CD4-positive, alpha-beta T cell treated with Interferon gamma for 1 hour (primary cell): ENCODE measurements at places on chromosomes 6 and 20.

DNA sequence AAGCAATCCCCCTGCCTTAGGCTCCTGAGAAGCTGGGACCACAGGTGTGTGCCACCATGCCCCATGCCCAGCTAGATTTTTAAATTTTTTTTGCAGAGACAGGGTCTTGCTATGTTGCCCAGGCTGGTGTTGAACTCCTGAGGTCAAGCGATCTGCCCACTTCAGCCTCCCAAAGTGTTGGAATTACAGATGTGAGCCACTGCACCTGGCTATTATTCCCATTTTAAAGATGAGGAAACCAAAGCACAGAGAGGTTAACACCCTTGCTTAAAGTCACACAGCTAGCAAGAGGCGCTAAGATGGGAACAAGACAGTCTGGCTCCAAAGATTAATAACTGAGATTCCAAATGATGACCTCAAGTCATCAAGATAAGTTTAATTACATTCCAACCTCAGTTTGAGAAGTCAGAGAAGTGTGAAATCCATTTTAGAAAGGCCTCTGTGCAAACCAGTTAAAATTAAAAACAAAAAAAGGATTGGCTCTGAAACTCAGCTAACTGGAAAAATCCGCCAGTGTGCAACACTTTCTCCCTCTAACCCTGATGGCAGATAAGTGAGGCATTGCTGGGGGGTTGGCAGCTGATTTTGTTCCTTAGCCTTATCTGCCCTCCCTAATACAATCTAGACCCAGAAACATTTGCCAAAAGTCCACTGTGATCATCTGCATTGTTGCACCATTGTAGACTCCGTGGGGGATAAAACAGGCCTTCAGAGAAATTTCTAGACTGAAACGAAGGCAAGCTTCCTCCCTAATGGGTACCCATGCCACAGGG lies 55.5 kb downstream of the CPNE5 start:
- no peak for DNase-seq

- DNase-seq, result peak; percentile 14
Observed at GRCh38 chr6:149128489-149129145, 188.9 kb upstream of the TAB2 start.

DNA sequence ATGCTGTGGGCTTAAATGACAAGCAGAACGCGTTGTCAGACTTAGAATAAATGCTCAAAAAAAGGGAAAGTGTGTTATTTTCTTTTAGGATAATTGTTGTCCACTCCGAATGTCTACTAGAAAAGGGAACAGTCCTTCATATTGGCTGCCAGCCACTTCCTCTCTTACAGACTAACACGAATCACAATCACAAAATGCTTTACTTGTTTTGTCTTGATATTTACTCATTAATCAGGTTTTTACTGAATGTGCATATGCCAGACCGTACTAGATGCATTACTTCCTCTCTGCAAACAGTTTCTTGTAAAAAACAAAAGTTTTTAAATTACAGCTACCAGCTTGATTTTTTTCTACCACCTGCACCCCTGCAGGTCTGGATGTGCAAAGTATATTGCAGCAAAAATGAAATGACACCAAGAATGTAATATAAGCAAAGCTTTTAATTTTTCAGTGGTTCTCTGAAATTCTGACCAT lies 821 bp downstream of the DHX35 start:
- DNase-seq, result no peak

GRCh38 chr6:160256445-160256844 lies 2.2 kb downstream of the SLC22A2 start:
- no peak for DNase-seq

GRCh38 chr6:53032849-53033248 lies 32.4 kb upstream of the FBXO9 start:
- no peak for DNase-seq

GRCh38 chr20:10622657-10623418 lies 51.0 kb downstream of the JAG1 start:
- DNase-seq, result no peak

GRCh38 chr20:51541189-51542032 lies 1.1 kb downstream of the NFATC2 start:
- DNase-seq, result peak; percentile 83

- no peak for DNase-seq
Observed at GRCh38 chr20:53635221-53635620, 41.6 kb upstream of the ZNF217 start.

GRCh38 chr6:20058912-20059311 lies 153.4 kb downstream of the MBOAT1 start:
- no peak for DNase-seq

DNA sequence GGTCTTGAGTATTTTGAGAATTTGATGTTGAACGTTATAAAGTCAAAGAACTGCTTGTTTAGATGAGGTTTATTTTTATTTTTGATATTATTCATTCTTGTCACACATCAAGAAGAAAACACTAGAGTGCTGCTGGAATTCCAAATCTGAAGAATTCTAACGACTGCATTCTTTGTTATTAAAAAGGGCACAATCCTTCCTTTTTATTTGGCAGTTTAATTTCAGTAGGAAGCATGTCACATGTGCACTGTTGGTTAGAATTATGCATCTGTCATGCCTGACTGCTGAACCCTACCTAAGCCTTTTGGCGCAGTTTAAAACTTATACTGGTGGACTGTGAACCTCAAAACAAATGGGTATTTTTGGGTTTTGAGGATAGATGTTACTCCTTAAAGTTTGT lies 4.0 kb downstream of the ID4 start:
- no peak for DNase-seq

GRCh38 chr6:22041797-22042480 lies 254.9 kb downstream of the PRL start:
- DNase-seq, result no peak

DNA sequence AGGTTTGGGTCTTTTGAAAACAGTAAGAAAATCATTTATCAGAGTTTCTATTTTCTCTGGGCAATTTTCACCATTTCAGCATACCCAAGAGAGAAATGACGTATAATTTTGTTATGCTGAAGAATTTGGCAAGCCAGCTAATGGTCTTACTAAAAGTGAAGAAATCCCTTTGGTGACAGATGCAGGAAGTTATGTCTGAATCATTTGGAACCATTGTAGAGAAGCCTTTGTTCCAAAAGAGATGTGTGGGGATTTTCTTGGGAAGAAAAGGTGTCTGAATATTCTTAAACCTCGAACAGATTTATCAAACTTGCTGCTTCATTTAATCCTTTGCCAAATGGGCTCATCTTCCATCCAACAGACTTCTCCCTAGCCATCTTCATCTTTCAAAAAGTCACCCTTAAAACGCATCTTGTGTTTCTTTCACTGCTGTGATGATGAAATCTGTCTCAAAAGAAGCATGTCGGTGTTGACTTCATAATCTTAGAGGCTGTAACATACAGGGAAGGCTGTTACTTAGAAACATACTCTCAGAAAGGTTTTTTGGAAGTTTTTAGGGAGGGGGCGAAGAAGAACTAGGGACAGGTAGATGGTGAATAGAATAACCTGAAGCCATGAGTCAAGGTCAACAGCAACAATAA lies 39.5 kb downstream of the CITED2 start:
- no peak for DNase-seq

DNA sequence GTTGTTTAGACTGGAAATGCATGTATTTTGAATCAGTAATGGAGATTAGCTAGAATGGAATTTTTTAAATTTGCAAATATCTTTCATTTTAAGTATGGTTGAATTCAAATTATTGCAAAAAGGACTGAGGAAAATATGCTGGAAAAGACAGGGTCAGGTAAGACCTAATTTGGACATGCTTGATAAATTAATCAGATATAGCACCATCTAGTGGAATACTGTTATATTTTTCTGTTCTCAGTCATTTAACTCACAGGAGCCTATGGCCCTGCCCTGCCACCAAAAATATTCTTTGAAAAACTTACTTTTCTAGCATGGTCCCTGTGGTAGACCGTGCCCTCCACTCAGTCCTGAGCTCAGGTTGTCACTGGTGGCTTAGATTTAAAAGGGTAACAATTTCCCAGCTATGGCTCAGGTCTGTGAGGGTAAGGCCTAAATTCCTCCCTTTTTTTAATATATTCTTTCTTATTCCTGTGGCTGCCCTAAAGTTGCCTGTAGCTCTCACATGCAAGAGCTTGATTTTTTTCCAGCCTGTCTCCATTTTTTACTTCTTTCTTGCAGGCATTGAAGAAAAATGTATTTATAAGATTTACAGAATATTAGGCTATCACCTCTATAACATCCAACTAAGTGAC lies 25.3 kb upstream of the KIAA1586 start:
- DNase-seq, result no peak

DNA sequence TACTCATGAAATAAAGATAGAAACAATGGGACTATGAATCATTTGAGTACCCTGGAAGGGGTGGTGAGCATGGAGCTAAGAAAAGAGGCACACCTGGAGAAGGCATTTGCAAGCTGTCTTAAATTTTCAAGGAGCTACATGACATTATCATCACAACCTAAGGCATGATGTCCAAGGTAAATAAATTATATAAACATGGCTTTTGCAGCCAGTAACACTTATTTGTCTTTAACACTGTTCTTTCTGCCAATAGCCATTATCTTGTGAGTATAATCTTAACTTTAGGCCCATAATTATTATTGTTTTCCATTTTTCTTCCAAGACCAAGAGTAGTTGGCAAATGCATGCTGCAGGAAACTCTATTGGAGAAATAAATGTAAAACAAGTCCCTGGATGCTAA lies 63.7 kb downstream of the ALDH5A1 start:
- DNase-seq, result no peak

- DNase-seq, result no peak
Observed at GRCh38 chr6:32075781-32076180, 33.4 kb downstream of the TNXB start.

- DNase-seq, result no peak
Observed at GRCh38 chr6:73030791-73031782, 194.2 kb downstream of the KHDC1L start.

- no peak for DNase-seq
Observed at GRCh38 chr20:38453941-38454340, 18.7 kb upstream of the RALGAPB start.

DNA sequence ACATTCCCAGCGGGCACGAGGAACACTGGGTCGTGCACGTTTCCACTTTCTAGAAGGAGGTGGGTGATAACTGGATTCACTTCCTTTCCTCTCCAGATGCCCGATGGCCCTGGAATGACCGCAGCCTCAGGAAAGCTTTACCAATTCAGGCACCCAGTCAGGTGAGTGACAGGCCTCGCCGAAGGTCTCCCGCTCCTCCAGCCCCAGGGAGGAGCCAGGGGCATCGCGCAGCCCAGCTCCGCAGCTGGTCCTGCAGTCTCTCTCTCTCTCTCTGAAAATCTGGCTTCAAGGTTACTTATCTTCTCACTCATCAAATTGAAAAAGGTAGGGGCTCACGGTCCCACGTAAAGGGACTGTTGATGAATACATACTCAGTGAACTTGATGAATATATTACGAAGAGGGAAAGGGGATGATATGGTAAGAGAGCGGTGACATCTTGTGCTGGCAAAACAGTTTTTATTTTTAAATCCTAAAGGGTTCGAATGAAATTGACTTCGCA lies 891 bp downstream of the RIPPLY2 start:
- DNase-seq, result no peak

DNA sequence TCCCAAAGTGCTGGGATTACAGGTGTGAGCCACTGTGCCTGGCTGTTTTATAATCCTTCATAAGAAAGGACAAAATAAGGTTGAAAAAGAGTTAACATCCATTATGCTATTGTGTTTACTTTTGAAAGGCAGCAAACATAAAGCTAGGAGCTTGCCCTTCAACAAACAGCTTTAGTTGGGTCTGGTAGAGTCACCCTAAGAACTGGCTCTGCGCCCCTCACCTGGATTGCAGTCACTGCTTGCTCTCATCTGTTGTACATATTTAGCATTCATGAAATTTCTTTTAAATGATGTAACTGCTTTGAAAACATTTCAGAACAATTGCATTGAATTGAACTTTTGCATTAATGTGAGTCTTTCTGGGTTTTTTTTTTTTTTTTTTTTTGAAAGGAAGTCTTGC lies 38.9 kb downstream of the JARID2 start:
- DNase-seq, result no peak

DNA sequence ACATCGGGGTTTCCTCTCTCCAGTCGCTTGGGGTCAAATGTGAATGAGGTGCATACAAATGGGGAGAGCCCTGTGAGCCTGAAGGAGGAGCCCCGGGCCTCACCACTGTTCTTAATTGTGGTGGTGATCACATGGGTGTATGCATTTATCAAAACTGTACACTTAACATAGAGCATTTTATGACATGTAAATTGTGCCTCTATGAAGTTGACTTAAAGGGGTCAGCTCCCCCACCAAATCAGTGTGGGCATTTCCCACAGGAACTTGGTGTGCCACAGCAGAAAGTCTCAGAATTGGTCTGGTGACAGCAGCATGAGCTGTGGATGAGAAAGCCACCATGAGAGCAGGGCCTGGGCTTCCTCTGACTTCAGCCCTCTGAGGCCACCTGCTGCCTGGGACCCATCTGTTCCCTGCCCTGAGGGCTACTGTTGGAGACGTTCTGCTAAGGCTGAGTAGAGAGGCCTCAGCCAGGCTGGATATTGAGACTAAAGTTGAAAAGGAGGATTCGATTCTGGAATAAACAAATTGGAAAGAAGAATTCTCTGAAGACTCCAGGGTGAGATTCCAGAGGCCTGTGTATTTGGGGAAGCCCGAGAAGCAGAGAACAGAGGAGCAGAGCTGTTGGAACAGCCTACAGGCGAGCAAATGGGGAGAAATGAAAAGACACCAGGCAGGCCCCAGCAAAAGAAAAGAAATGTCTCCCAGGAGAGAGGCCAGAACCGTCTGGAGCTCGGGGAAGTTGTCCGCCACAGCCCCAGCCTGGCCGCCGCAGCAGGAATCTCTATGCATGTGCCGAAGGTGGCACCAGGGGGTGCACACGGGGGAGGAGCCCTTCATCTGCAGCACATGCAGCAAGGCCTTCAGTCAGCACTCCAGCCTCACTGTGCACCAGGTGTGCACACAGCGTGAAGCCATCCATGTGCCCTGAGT lies 37.6 kb upstream of the XRN2 start:
- DNase-seq, result no peak

GRCh38 chr6:13715444-13715883 lies 3.8 kb upstream of the RANBP9 start:
- DNase-seq, result peak; percentile 18

GRCh38 chr20:35630636-35631035 lies 15.0 kb downstream of the SPAG4 start:
- no peak for DNase-seq

- no peak for DNase-seq
Observed at GRCh38 chr20:11376420-11376819, 541.3 kb upstream of the BTBD3 start.

DNA sequence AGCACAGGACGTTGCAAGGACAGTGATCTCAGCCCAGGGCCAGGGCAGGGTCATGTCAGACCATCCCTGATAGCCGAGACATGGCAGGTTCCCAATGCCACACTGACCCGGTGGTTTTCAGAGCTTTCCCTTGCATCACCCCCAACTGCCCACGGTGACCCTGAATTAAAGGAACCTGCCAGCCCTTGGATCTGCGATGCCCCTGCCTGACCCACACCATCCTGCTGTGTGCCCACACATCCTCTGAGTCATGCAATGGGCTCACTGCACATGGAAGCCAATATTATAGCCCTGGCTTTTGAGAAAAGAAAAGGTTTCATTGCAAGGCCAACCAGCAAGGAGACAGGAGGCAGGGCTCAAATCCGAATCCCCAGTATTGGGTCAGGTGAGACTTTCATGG lies 132.6 kb upstream of the CST7 start:
- DNase-seq, result no peak

GRCh38 chr6:99613705-99614429 lies 7.2 kb downstream of the PRDM13 start:
- DNase-seq, result no peak
